Mammary epithelial cell (primary cell): ENCODE measurements at places on chromosomes 5 and 9. TPM values are rescaled to one million over a fixed set of nuclear protein-coding genes. Genes with fewer than 3 reads are reported as not detected.

The MEF2C gene
- not detected for polyA plus RNA-seq

DNA sequence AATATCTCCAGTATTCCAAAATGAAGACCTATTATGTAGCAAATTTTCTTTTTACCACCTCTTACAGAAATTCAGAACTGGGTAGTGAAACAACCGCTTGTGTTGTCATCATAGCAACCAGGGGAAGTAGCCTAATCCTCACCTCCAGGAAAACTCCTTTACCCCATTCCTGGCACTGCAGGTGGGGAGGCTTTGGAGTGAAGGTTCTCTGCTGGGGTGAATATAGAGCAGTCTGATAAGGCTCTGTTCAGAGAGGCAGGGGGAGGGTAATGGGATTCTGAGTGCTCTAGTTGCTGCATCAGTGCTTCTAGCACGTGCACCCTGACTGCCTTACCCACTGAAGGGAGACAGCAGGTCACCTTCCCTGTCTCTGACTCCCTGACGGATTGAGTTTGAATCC is 116.2 kb downstream of the MAN2A1 start:
- DNase-seq, result no peak

DNA sequence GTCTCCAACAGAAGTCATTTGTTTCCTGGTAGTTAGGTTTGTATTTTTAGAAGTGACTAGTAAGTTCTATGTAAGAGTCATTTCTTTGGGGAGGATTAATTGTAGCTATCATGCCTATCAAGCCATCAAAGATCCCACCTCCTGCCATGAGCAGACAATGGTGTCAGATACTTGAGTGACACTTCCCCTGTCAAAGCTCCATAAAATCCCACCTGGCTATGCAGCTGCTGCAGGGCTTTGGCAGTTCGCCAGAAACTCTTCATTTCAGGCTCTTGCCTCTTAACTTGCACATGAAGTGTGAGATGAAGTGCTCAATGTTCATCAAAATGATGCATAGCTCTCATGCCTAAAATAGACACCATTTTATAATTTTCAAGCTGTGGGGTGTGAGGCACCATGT is 312.1 kb downstream of the CDH12 start:
- no peak for DNase-seq

DNA sequence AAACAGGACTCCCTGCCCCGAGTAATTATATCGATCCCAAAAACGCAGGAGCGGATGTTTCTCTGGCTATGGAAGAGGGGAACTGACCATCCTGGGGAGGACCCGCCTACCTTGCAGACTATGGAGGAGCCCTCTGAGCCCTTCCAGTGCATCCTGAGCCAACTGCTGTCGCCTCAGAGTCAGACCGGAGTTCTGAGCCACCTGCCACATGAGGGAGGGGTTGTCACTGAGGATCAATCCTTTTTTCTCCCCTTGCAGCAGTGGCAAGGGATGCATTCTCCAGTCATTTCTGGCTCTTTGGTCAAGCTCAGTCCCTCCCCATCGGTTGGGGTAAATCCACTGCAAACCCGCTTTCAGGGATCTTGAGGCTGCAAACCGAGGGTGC is 709 bp downstream of the FANCG start:
- no peak for DNase-seq

DNA sequence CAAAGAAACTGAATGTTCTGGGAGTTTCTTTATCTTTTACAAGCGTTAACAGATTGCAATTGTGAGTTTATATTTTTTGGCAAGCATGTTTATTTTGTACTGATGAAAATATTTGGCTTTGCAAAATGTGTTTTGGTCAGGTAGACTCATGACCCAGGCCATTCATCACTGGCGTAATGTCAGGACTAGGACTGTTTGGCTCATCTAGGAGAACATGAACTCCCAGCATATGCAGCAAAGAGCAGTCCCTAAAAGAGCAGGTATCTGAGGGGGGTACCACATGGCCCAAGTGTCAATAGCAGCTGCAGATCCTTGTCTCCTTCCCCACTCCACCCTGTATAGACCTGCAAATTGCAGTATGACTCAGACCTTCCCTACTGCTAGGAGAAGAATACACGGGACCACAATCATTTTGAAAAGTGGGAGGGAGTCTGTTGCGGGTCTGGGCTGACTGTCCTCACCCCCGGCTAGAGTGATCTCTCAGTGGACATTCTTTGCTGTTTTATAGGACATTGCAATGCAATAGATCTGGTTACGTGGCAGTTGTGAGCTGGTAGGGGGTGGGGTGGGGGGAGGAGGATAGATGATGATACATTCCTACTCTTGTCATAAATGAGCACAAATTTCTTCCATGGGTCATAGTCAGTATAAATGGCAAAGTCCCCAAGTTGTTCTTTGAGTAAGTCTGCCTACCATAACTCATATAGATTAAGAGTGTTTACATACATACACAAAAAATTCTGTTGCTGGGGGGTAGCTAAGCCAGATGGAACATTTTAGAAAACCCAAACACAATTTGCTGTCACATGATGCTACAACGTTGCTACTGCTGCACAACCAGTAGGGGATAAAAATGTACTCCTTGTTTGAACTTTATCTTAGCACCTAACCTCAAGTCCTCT is 20.8 kb upstream of the SNCAIP start:
- DNase-seq, result peak; percentile 9

DNA sequence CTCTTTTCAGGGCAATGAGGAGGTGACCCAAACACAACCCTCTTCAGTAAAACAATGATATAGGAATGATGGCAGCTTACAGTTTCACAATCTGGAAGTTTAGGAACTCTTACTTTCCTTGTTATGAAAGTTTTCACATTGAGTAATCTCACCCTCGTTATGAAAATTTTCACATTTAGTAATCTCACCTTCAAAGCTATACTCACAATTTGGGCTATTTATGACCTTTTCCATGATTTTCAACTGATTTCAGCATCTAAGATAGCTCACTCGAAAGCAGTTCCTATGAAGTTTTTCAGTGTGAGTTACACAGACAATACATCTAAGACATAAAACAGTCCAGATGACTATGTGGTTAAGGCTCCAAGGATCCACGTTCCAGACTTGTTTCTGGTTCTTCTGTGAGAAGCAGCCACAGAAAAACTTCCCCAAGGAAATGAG is 57.1 kb downstream of the FOXD1 start:
- no peak for DNase-seq

- no peak for DNase-seq
Measured at GRCh38 chr5:59542851-59543820, 350.4 kb downstream of the PDE4D start.

DNA sequence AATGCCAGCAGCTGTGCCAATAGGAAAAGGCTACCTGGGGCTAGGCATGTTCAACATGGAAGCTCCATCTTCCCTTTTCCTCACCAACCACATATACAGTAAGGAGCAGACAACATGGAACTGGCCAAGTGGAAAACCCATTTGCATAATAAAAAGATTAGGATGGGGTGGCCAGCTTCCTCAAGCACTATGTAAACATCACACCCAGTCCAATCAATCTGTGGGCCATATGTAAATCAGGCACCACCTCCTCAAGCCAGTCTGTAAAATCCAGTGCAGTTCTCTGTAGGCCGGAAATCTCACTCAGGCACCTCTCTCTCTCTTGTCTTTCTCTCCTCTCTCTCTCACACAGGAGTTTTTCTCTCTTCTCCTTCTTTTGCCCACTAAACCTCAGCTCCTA is 360.2 kb upstream of the GRIA1 start:
- no peak for DNase-seq

The MAMDC2 gene
- polyA plus RNA-seq, result 10.9 TPM

GRCh38 chr9:91741522-91741921 is 208.5 kb downstream of the ROR2 start:
- peak; percentile 71 for DNase-seq

The ACSL6 gene
- polyA plus RNA-seq, result 0.10 TPM

DNA sequence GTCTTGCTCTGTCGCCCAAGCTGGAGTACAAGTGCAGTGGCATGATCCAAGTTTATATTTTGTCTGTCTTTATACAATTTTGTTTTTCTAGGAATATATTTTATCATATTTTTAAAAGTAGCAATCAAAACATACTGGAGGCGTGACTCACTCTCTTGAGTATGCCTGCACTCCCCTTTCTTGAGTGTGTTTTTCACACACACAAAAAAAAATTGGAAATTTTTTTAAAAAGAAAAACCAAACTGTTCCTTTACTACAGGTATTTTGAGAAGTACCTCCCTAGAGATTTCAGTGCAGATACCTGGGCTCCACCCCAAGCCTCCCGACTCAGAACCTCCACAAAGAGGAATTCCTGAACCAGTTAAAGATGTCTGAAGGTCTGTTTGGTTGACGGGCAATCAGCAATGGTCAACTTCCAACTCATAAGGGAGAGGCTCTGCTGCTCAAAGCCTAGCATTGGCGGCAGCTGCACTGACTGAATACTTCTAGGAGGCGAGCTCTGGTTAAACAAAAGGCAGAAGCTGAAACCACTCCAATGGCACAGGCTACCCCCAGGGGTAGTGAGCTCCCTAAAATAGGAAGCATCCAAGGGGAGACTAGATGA is 27.4 kb downstream of the PDE6A start:
- DNase-seq, result peak; percentile 20

- no peak for DNase-seq
Measured at GRCh38 chr5:1656271-1656975, 132.7 kb upstream of the LPCAT1 start.

The CDH10 gene
- polyA plus RNA-seq, result 0.23 TPM

DNA sequence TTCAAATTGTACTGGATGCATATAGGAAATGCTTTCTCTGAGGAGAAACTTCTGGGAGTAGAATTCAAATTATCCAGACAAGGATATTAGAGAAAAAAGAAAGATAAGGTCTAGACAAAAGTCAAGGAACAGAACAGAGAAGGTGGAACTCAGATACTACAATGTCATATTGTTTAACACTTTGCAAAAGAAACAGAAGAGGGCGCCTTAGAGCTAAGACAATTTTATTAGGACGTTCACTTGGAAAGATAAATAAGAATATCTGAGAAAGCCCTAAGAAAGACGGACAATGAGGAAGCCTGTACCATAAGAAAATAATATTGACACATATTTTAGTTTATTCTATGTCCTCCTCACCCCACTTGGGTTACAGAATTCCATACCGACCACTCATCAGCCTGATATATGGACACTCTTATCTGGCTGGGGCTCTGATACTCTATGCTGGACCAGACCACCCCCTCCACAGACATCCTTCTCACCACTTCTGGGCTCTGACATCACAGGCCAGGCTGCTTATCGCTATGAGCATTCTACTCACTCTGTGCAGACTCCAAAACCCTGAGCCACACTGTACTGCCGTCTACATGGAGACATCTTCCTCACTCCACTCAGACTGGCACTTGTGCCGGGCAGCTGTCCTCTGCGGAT is 9.1 kb upstream of the AK3 start:
- peak; percentile 29 for DNase-seq

- DNase-seq, result no peak
Measured at GRCh38 chr9:123150708-123151503, 117.4 kb downstream of the GPR21 start.
